Activated T-cell treated with anti-CD3 and anti-CD28 coated beads, Interleukin-2, amount 50 U/mL, for 4 hours (primary cell): ENCODE measurements at places on chromosomes 16 and 17. TPM values are rescaled to one million over a fixed set of nuclear protein-coding genes. Genes with fewer than 3 reads are reported as not detected.

Gene FBXL19
- total RNA-seq = 31.3 TPM

DNA sequence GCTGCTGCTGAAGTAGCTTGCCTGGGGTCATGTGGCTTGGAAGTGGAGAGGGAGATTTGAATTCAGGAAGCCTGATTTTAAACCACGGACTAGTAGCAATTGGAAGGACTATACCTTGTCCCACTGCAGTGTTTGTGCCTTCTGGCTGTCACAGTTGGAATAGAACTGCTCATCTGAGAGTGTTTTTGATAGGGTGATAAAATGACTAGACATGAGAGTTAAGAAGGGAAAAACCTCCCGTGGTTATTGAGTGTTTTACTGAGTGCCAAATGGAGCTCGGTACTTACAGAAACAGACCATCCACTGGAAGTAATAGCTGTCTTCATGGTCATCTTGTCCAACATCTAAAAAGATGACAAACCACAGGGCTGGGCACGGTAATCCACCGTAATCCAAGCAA lies 70.4 kb downstream of the MSI2 start:
- no peak for DNase-seq

DNA sequence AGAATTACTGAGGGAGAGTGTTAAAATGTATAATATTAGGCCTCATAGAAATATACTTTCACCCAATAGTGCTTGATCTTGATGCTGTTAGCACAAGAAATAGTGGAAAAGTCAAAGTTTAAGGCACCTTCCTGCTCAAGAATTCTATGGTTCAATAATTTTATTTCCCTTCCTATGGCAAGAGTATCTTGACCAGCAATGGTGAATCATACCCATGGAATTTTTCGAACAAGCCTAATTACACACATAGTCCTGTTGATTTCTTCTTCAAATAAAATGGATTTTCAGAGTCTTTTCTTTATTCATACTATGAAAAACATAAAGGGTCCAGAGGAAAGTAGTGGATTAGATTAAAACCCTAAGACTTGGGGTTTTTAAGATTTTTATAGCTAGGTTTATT lies 810.6 kb downstream of the CDH11 start:
- DNase-seq = no peak

- DNase-seq = no peak
These were observed 9.3 kb upstream of the IRX5 start for GRCh38 chr16:54921206-54921824.

DNA sequence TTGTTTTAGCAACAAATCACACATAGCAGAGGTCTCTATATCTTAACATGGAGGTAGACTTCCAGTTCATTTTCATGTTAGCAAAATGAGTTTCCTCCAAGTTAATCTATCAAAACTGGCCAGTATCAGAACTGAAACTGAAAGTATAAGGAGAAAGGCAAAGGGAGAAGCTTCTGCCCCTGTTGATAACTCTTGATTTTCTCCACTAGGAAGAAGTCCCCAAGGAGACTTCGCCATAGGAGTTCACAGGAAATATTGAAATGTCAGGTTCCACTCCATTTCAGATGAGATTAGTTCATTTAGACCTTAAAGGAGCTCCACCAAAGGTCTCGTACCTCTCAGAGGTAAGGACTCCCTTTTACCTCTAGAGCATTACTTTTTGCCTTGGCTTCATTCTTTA lies 1.2 kb upstream of the OGFOD3 start:
- DNase-seq = no peak
